ENCODE measurements at places on chromosomes 7 and 10.

GRCh38 chr10:100913470-100913865 lies 705 bp downstream of the SLF2 start:
- no peak for DNase-seq

- no peak for DNase-seq
Measured at GRCh38 chr7:48786951-48787350, 137.4 kb upstream of the CDC14C start.

DNA sequence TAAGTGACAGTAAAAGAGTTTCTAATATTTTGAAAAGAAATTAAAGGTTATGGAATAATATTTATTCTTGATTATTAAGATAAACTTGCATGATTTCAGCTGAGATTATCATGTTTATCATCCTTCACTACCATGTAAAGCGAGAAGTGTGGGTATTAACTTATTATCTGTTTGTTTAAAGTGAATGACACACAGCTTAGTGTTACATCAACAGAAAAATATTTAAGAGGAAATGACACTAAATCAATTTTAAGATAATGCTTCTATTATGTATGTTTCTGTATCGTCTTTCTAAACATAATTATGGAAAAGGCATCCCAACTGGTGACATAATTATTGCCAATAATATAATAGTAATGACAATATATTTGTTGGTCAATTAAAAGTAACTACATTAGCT lies 213.1 kb downstream of the PCDH15 start:
- no peak for DNase-seq

DNA sequence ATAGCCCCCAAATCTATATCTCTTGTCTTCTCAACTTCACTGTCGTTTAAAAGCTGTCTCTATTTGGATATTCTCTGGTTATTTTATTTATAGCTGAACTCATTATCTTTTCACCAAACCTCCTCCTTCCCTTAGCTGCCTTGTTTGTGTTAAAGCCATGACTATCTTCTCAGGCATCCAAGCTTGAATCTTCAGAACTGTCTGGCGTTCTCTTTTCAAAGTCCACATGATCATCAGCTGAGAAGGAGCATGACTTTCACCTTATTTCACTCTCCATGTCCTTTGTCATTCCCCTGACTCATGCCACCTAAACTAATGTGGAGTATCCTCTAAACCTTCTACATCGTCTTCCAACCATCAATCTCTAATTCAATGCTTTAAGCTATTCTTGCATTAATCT lies 5.7 kb upstream of the GLCCI1 start:
- DNase-seq = no peak

DNA sequence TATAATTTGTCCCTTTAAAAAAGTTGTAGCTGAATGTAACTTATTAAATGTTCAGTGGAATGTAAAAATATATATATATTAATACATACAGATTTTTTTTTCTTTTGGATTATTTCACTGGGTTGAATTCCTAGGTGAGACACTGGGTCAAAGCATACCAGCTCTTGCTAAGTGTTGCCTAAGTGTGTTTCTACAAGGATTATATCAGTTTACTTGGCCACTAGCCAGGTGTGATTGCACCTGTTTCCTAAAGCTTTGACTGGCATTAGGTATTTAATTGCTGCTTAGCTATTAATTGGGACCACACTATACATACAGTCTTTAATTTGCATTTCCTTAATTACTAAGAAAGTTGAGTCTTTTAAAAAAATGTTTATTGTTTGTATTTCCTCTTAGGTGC lies 5.5 kb upstream of the ELOVL3 start:
- no peak for DNase-seq

- DNase-seq = no peak
Measured at GRCh38 chr10:61643316-61643751, 19.4 kb upstream of the CABCOCO1 start.

DNA sequence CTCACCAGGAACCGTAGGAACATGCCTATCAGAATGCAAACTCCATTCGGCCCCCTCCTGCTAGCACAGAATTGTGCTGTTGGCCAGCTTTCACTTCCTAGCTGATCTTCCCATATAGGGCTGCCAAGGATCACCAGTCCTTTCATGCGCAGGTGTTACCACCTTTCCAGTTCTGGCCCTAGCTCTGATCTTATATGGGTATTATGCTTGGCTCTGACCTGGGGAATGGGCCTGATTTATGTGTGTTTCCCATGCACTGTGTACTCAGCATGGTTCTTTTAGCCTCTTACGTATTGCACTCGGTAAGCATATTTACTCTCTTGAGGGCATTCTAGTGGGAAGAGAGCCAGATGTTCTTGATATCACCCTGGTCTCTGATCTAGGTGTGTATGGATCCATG lies 11.1 kb downstream of the SLC35G1 start:
- no peak for DNase-seq

- DNase-seq = no peak
Measured at GRCh38 chr7:14637968-14638367, 264.6 kb downstream of the DGKB start.

Measured in tibial artery (tissue), 4 donors.